ENCODE measurements at places on chromosomes 3 and 15.
A peak's percentile ranks its signal among the peaks of the same experiment; 100 is the strongest.

- no peak for DNase-seq
Measured at GRCh38 chr15:29805043-29805707, 17.1 kb downstream of the TJP1 start.

- DNase-seq = no peak
Measured at GRCh38 chr3:30586806-30587486, 19.5 kb upstream of the TGFBR2 start.

DNA sequence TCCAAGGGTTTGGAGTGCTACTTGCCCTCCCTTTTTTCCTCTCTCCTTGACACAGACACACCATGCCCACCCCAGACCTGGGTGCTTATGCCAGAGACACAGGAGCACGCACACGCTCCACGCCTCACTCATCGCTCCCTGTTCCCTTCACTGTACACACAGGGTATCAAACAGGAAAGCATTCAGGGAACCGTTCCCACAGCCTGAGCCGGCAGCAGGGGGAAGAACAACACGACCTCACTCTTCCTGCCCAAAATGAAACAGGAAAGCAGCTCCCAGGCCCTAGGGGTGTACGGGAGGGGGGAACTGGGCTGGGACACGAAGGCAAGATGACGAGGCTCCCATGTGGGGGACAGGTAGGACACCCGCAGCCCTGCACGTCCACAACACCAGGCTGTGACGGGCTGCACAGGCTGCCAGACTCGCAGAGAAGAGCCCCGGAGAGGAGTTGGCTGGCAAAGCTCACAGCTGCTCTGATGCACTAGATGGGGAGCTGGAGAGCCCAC, 11.2 kb downstream of the DLL4 start:
- no peak for DNase-seq

GRCh38 chr3:111695636-111696117, 100.5 kb upstream of the ZBED2 start:
- no peak for DNase-seq

DNA sequence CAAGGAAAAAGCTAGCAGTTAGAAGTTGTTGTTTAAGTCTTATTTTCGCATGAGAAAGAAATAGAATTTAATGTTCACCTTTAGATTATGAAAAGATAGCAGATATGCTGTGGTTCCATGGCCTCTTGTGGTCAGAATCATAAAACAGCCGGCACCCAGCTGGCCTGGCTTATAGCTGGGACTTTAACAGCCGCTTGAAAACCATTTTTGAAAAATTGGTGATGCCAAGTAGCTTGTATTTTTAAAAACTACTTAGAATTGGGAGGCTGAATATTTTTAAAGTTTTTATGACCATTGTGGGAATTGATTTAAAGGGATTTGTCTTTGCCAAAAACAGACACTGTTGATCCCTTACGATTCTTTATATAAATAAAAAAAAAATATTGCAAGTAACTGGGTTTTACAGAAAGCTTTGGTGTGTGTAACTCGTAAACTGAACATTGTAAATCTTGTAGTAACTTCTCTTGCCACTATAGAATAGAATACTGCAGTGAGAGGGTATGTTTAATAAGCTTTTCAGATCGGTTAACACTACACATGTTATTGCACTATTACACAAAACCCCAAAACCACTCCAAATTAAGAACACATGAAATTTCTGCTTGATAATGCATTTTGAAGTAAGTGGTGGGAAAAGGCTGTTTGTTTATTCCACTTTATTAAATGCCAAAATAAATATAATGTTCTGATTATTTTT, 6.6 kb downstream of the ARRDC4 start:
- DNase-seq = no peak

DNA sequence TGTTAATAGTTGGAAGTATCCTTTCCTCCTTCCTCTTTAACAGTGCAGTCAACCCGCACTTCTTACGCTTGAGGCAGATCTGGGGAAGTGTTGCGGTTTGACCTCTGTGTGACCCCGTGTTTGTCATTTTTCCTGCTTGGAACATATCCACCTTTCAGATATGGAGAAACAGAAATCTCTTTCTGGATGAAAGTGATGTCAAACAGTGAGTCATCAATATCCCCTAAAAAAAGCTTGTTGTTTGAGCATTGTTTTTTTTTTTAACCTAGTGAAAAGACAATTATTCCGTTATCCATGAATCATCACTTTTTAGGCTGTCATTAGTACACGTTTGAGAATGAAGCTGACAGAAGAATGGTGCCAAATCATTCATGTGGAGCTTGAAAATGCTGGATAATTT, 293.7 kb downstream of the ARPP21 start:
- peak; percentile 15 for DNase-seq

DNA sequence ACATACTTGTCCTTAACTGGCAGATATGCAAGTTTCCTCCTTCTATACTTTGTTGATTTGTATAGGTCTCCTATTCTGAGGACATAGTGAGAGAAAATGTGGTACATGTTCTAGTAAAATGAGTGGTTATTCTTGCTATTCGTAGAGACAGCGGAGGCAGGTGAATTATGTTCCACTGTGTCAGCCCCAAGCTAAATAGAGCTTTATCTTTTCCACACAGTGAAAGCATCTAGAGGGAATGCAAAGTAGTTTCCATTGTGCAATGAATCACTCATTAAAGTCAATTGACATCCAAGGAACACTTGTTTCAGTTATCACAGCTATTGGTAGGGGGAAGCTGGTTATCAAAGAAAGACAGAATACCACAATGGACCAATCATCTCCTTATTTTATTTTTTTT, 262.4 kb downstream of the NLGN1 start:
- DNase-seq = no peak

GRCh38 chr15:79076661-79077060, 13.9 kb downstream of the RASGRF1 start:
- DNase-seq = no peak

GRCh38 chr3:48656061-48656840, 6.4 kb downstream of the CELSR3 start:
- no peak for DNase-seq

DNA sequence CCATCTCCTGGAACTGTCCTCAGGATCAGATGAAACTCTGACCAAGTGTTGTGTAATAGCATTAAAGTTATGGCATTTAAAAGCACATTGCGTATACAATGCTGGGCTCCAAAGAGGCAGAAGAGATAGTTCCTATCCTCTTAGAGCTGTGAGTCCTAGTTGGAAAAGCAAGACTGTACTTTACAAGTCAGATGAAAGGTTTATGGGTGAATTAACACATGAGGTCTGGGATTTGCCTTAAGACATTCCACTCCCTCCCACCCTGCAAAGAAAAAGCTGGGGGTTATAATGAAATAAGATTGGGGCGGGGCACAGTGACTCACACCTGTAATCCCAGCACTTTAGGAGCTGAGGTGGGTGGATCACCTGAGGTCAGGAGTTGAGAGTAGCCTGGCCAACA, 35.6 kb downstream of the SNAPC5 start:
- DNase-seq = no peak

GRCh38 chr3:168249205-168249549, 153.5 kb upstream of the GOLIM4 start:
- peak; percentile 6 for DNase-seq

DNA sequence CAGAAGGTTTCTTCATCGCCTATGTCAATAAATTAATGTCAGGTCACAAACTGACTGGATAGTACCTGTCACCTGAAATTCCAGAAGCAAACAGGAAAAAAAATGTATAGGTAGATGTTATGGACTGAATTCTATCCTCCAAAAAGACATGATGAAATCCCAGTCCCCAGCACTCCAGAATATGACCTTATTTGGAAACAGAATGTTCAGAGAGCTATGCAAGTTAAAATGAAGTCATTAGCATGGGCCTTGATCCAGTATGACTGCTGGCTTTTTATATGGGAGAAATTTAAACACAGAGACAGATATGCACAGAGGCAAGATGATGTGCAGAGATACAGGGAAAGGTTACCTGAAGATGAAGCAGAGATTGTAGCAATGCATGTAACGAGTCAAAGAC, 953.4 kb downstream of the ZPLD1 start:
- DNase-seq = no peak

GRCh38 chr3:117434661-117435412, 725.3 kb downstream of the TUSC7 start:
- DNase-seq = no peak

DNA sequence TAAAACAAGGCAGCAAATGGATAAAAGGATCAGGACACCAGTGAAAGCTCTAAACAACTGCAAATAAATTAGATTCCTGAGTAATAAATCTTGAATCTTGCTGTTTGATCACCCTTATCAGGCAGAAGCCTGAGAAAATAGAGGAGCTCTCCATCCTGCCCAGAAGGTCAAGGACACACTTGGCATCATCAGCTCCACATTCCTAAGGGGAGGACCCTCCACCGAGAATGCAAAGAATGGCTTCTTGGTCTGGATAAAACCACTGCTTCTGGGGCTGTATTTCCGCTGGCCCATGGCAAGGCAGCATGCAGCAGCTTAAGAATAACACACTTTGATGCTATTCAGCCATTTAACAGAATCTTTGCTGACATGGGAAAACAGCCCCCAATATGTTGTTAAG, 108.9 kb upstream of the TSC22D2 start:
- DNase-seq = no peak

DNA sequence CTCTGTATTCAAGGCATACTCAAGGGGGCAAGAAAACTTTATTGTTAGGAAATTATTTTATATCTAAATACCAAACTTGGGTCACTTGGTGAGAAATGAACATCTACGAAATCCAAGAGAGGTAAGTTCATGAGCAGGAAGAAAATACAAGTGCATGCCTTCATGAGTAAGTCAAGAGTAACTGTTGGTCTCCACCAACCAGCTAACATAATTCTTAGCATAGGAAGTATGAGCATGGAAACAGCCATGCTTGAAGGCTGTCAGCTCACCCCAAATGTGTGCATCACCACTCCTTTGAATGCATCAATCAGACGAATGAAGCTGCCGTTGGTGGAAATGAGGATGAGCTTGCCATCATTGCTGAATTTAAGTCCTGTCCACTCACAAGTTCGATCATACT, 13.9 kb downstream of the PPM1M start:
- DNase-seq = no peak

GRCh38 chr3:57233799-57234198, 6.3 kb downstream of the APPL1 start:
- DNase-seq = no peak

DNA sequence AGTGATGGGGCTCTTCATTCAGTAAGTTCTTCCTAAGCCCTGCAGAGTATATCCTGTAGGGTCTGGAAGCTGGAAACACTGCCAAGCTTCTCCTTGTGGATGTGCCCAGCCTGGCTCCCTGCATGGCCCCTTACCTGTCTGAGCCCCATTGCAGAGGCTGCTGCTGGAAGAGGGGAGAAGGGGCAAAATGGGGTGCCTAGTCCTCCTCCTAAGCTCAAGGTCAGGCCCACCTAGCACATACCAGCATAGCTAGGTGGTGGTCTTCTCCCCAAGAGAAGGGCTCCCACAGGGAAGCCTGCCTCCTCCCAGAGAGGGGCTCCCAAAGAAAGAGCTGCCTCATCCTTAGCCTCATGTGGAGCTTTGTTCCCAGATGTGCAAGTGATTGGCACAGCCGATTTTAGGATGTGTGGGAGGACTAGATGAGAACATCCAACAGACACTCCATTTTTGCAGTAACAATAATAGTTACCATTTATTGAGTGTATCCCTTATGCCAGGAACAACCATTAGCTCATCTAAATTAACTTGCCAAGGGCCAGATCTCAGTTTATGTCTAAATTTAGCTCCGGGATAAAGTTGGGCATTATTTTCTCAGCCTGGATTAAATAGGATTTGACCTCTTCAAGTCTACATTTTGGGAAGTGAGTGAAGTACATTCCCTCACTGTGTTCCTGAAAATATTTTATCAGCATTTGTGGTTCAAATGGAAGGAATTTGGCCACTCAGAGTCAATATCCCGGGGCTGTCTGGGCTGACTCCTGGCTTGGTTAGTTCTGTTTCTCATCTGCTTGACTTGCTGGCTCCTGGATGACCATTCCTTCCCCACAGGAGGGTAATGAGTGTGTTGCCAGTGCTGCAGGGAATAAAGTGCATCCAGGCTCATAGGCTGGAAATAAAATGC, 291.1 kb upstream of the ROPN1 start:
- DNase-seq = no peak

GRCh38 chr15:83911345-83911744, 257.4 kb downstream of the ADAMTSL3 start:
- no peak for DNase-seq

DNA sequence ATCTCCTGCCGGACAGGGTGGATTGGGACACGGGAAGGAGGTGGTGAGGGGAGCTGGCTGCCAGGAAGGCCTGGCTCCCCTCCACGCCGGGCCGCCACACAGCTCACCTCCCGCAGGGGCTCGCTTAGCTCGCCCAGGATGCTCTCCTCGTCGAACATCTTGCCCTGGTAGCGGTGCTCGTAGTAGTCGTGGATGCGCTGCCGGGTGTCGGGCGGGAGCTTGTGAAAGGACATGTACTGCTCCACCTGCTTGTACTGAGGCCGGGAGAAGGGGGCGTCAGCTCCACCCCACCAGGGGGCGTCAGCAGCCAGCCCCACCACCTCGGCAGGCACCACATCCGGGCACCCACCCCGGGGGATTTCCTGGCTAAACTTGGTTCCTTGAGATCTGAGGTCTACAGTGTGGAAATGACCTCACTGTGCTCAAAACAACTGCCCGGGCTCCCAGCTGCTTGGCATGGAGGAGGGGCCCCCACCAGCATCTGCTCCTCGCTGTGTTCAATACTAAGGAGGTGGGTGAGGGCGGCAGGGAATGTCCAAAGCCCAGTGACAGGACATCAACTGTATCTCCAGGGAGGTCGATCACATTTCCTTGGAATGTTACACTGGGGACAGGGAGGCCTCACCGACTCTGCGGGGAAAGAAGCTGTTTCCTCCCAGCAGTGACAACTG, 43.4 kb downstream of the HCN4 start:
- DNase-seq = no peak

DNA sequence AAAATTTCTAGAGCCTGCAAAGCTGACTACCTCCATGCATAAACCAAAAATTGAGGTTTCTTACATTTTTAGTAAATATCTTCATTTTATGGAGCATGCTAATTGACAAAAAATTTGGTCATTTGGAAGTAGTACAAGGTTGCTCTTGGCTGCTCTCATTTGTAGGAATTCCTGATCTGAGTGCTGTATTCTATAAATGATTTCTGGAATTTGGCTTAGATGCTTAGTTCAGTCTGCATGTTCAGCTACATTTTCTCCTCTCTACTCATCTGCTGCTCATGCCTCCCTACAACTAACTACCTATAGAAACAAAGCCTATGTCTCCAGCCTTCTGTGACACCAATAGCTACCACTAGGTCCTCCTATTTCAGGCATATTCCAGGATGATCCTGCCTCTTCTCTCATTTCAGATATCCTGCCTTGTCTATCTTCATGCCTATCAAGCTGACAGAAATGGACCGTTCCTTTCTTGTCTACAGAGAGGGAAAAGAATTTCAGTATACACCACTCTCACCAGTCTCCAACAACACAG, 901.1 kb downstream of the TBL1XR1 start:
- DNase-seq = no peak

- DNase-seq = no peak
Measured at GRCh38 chr3:15805756-15806266, 8.0 kb upstream of the ANKRD28 start.
